ENCODE measurements at places on chromosomes 5 and 9.

DNA sequence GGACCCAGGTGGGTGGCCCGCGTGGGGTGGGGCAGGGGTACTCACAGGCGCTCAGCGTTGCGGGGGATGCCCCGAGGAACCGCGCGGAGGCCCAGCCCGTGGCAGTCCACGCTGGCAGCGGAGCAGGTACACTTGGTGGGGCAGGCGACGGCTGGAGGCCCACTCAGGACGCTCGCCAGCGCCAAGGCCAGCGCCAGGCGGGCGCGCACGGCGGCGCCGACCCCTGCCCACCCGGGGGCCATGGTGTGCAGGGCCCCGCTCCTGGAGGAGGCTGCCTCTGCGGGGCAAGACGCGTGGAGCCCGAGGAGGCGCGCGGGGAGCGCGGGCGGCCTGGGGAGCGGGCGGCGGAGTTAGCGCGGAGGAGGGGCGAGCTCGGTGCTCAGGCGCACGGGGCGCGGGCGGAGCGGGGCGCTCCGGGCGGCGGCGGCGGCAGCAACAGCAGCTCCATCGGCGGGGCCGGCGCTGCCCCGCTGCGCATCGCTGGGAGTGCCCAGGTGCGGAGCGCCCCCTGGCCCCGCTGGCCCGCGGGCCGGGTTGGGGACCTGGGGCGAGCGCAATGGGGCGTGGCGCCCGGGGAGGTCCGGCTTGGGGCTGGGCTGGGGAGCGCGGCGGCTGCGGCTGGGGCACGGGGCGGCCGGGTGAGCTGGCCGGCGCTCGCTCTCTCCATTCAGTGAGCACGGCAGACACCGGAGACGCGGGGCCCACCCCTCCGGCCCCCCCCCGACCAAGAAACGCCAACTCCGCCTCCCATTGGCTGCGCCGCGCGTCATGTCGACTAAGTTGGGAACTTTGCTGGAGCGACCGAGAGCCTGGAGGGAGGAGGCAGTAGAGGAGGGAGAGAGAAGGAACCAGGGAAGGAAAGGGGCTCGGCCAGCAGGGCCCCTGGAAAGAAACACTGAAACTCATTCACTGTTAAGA, at the start of gene SLIT3:
TSS of gene SLIT3 (minus strand) at position 672 of the 918 bp plus-strand sequence. CDS start at position 242, 430 bp downstream.
- no peak for DNase-seq

GRCh38 chr5:159083548-159084452, 15.9 kb downstream of the EBF1 start:
- DNase-seq: no peak

DNA sequence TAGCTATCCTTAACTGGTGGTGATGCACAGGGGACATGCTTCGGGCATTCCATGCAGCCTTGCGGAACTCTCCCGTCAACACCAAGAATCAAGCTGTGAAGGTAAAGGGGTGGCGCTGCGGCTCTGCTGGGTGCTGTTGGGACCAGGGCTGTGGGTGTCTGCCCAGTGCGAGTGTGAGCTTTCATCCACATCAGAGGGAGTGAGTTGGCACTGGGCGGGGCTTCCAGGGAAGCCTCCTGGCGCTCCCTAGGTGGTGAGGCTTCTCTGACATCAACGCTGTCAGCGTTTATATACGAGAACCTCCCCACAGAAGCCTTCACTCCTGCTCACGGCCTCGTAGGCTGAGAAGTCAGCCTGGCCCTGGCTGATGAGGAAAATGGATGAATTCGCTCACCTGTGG, 11.7 kb downstream of the ARPC5L start:
- DNase-seq: no peak

DNA sequence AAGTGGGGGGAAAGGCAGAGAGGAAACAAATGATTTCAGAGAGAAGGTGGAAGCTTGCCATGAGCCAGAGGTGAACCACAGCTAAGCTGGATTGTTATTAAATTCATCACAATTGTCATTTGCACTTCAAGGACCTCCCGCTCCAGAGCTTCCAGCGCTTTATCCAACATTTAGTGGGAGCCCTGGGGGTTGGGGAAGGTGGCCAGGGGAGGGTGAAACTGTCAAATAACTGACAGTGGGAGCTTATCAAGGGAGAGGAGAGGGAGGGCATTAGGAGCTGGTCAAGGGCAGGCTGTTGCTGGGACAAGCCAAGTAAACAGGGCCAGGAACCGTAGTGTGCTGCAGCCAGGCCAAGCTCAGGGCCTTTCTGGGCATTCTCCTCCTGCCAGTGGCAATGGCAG, 71.5 kb downstream of the SIL1 start:
- no peak for DNase-seq

GRCh38 chr9:121840838-121841760, 189.7 kb downstream of the DAB2IP start:
- no peak for DNase-seq

GRCh38 chr9:77498891-77499290, 149.2 kb downstream of the GNA14 start:
- DNase-seq: no peak

- no peak for DNase-seq
Observed at GRCh38 chr5:6108540-6108848, 269.9 kb downstream of the MED10 start.

GRCh38 chr9:120904978-120905301, 21.7 kb downstream of the TRAF1 start:
- DNase-seq: no peak

- no peak for DNase-seq
Observed at GRCh38 chr9:75866273-75866871, 24.1 kb upstream of the PCSK5 start.

- DNase-seq: no peak
Observed at GRCh38 chr5:58932057-58932612, 349.3 kb downstream of the RAB3C start.

GRCh38 chr5:54905246-54905795, 80.1 kb downstream of the ESM1 start:
- no peak for DNase-seq

- no peak for DNase-seq
Observed at GRCh38 chr9:93814077-93814956, 140.8 kb downstream of the BARX1 start.

- no peak for DNase-seq
Observed at GRCh38 chr5:38286002-38286401, 27.6 kb downstream of the EGFLAM start.

DNA sequence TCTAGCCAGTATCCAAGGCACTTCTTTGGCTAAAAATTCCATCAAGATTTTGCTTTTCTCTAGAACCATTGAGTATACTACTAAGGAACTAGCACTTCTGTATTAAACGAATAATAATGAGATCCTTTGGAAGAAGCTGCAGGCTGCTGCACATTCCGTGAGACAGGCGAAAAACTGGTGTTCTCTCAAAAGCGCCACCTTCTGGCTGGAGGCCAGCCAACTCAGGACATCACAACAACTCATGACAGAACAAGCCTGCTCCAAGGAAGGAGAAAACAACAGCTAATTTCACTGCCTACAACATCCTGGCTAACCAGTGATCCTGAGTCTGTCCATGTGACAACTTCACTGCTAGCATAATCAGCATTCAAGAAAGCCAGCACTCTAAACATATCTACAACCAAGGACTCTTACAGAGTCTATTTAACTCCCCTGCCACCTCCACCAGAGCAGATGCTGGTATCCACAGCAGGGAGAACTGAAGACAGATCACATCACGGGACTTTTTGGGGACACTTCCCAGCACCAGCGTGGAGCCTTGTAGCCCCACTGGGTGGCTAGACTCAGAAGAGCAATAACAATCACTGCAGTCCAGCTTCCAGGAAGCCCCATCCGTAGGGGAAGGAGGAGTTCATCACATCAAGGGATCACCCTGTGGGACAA, 150.5 kb downstream of the YTHDC2 start:
- no peak for DNase-seq

DNA sequence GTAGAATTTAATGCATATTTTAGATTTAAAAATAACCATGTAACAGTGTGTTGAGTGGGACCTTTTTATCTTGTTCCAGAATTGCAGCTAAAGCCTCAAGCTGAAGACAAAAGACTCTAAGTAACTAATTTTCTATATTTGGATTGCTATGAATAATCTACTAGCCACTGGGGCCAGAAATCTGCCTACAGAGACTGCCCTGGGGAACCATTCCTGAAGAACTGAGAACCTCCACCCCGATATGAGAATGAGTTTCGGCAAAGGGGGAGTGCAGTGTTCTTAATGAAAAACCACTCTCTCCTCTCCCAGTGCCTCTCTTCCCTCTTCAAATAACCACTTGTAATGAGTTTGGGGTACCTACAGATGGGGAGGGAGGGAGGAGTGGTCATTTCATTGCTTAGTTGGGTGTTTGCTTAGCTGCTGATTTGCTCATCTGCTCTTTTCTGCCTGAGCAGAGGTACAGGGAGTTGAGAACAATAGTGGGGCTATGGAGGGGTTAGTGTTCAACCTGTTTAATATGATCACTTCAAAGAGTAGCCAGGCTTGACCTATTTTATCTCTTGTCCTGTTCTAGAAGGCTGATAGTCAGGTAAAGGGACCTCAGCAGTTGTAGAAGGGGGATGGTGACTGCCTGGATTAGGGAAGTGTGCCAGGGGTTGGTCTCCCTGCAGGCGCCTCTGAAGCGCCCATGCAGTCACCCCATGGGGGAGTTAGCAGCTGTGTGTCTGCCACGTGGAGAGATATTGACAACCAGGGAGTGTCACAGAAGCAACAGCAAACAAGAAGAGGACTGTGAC, 47.7 kb downstream of the ATG10 start:
- DNase-seq: no peak

DNA sequence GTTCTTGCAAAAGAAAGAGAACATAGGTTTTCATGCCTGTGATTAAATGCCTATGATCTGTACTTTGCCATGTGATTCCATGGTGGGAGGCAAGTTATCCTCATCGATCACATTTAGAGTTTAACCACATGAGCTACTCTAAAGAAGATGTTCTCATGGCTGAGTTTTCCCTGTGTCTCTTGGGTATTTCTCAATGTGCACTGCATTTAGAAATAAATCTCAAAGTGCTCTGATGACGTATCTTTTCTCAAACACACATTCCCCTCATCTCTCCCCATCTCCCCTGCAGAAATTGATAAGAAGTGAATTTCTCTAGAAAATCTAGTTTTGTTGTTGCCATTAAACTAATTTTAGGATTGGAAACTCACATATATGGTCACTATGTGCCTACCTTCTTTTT, 282.2 kb downstream of the SEMA5A start:
- DNase-seq: no peak

DNA sequence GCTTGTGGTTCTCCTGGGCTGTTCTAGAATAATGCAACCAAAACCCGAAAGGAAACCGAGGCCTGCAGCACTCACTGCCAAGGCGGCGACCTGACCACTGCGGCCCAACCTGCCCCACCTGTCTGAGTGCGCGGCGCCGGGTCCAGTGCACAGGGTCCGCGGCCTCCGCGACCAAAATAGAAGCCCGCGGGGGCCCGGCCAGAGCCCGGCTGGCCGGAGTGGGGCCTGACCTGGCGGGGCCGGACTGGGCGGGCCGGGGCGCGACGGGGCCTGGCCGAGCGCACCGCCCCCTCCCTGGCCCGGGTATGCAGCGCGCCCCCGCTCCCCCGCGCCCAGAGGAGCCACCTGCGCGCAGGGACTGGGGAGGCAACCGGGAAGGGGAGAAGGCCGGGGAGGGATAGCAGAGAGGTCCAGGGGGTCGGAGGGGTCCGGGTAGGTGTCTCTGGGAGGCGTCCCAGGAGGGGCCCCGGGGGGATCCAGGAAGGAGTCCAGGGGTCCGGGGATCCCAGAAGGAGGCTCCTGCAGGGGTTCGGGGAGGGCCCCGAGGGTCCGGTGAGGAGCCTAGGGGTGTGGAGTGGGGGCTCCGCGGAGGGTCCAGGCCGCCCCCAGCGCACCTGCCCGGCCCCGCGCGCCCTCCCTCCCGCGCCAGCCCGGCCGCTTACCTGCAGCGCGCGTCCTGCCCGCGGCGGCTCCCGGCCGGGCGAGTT, 503 bp downstream of the SEMA4D start:
- DNase-seq: no peak

- no peak for DNase-seq
Observed at GRCh38 chr5:142801495-142801871, 31.3 kb downstream of the ARHGAP26 start.

- no peak for DNase-seq
Observed at GRCh38 chr5:159061179-159061796, 38.4 kb downstream of the EBF1 start.

GRCh38 chr9:5470816-5471215, 20.5 kb downstream of the CD274 start:
- DNase-seq: no peak

GRCh38 chr9:91500509-91501014, 76.9 kb upstream of the NFIL3 start:
- DNase-seq: no peak

DNA sequence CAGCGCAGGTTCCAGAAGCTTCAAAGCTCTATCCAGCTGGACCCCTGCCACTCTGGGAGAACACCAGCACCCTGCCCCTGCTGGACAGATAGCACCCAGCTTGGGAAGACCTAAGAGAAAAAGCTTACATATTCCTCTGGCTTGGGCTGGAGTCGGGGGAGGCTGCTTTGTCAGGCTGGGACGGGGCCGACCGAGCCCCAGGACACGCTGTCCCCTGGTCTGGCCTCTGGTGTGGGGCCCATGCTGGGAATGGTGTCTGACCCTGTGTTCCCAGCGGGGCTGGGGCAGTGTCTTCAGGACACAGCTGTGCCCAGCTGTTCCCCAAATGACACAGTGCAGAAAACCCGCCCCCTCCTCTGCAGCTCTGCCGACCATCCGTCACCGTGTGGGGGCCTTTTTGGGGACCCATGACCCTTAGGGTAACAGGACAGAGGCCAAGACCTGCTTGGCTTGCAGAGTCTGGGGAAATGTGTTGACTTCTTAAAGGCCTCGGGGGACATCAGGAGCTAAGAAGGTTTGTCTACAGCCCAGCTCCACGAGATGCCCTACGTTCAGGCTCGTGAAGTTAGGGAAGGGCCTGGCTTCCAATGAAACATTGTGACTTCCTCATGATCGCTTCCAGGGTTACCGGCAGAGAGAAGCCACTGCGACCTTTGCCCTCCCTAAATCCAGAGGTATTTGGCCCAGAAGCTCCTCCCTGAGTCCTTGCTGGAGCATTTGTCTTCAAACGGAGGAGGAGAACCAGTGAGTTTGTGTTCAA, 20.4 kb upstream of the SLC2A6 start:
- no peak for DNase-seq

DNA sequence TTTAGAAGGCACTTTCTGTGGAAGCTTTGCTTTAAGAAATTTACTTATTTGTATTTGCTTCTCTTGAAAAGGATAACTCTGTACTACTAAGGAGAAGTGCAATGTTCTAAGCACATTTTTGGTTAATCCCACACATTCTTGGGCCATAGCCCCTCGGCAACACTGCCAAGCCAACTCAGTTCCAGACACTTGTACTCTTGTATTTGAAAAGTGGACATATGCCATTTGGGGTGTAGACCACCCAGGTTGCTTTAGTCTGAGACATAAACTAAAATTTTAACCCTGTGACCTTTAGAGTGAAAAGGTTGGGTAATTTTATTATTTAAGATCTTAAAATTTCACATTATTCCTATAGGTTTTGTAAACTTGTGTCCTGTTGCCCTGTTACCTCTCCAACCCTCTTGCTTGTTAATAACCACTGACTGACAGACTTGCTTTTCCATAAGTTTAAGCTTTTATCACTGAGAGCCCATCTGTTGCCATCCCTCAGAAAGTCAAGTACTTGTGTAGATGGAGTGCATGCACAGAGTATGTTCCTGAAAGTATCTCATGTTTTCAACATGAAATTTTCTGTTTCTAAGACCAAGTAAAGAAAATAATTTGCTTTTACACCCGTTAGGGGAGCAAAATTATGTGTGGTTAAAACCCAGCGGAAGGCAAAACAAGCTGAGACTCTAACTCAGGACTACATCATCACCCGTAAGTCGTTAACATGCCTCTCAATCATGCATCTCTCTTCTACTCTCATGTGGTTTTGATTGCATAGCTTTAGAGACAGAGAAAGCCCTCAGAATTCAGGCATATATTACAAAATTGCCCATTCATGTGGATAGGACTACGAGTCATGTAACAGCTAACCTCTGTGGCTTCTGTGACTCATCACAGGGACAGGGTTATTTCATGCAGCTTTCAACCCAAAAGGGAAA, 117.3 kb downstream of the GDNF start:
- no peak for DNase-seq
